ENCODE measurements at places on chromosomes 3 and 15.
A peak's percentile ranks its signal among the peaks of the same experiment; 100 is the strongest.

- no peak overlapping the region for H3K4me3 ChIP-seq
- peaks cover 7% of the 10 kb centered on the region for H3K4me1 ChIP-seq
- no peaks in the 10 kb centered on the region for H3K27me3 ChIP-seq
- no peak overlapping the region for H3K27ac ChIP-seq
Observed at GRCh38 chr3:157026091-157026490, 133.9 kb downstream of the CCNL1 start.

DNA sequence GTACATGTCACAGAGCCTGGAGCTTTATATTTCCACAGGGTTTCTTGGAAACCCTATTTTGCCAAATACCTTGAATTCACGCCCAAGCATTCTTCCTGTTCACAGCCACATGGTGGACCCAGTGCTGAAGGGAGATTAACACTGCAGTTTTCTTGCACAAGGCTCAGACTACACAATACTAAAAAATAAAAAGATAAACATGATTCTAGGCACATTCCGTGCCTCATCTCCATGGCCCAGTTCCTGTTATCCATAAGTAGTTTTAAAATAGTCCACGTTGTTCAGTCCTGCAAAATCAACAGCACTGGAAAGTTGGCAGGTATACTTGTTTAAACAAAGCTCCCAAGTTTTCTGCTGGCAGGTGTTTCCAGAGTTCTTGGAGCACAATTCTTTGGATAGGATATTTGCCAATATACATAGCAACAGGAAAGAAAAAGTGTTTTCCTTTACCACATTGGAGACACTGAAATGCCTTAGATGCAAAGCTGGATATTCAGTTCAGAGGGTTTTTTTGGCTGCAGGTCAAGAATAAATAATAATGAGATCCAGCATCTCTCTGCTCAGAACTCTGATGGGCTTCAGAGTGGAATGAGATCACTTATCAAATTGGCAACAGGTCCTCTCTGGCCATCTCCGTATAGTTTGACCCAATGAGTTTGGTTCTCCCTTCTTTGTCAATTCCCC lies 88.1 kb upstream of the TGFBR2 start:
- H3K36me3 ChIP-seq = no peaks in the 10 kb centered on the region
- H3K4me1 ChIP-seq = peaks cover 42% of the 10 kb centered on the region
- no peak for DNase-seq
- H3K27me3 ChIP-seq = no peaks in the 10 kb centered on the region

DNA sequence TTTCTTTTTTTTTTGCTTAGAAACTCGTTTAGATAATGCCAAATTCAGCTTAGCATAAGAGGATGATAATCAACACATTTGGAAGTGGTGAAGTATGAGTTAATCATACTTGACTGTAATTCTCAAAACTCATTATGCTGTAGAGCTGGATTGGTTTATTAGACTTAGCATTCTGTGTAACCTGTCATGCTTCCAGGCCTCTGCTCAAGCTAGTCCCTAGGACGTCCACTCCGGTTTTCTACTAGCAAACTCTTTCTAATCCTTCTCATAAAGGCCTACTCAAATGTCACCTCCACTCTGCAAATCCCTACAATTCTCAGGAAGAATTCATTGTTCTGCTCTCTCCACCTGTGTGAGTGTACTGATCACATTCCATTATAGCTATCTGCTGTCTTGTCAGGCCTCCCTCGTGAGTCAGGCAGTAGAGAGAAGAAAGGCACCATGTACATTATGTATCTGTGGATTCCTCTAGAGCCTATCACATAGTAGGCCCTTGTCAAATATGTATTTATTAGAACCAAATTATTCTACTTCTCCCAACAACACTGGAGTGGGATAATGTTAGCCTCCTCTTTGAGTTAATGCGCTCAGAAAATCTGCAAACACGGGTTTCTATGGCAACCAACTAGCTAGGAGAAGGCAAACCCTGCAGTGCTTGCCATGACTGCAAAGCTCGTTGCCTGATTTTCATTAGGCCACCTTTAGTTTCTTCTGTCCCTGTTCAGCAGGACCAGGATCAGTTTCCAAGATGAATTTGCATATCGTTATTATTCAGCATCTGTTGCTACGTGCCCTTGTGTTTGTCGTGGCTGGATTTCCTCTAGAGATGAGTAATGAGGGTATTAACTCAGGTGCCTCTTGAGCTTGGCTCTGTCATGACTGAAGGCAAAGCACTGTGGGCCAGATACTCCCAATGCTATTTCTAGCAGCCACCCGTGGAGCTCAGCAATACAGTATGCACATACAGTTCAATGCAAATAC lies 30.7 kb downstream of the ATP13A5 start:
- no peak overlapping the region for H3K4me3 ChIP-seq
- H3K36me3 ChIP-seq = no peaks in the 10 kb centered on the region
- no peak overlapping the region for H3K27ac ChIP-seq
- DNase-seq = no peak
- no peaks in the 10 kb centered on the region for H3K27me3 ChIP-seq
- H3K4me1 ChIP-seq = no peaks in the 10 kb centered on the region

DNA sequence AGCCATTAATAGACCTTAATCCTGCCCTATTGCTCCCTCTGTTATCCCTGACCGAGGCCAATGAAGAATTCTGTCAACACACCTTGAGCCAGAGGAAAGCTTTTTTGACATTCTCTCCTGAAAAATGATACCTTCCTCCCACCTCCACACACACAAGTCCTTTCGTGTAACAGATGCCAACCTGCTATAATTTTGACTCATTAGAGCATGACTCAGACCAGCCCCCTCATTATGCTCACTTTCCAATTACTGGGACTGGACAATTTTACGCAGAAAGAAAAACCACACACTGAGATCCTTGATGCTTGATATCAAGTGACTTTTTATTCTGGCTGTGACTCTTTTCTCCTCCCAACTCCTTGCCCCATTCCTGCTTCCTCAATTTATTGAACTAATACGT lies 50.9 kb downstream of the LSAMP start:
- H3K4me3 ChIP-seq = no peak overlapping the region
- H3K36me3 ChIP-seq = no peaks in the 10 kb centered on the region
- H3K4me1 ChIP-seq = no peaks in the 10 kb centered on the region

DNA sequence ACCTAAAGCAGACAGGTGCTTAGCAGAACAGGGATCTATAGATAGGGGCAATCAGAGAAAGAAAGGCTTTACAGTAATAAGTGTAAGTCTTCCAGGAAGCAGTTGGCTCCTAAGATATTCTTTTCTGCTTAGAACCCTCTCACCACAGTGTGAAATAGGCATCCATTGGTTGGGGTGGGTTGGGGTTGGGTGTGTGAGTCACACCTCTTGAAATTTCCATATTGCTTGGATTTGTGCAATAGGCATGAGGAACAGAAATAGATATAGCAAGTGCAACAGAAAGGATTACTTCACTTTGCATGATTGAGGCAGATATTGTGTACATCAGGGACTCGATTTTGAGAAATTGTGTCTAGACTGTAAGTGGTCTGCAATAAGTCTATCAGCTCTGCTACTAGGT lies 200.1 kb upstream of the GAP43 start:
- no peaks in the 10 kb centered on the region for H3K4me1 ChIP-seq
- H3K36me3 ChIP-seq = no peaks in the 10 kb centered on the region
- no peak overlapping the region for H3K27ac ChIP-seq
- DNase-seq = no peak
- H3K4me3 ChIP-seq = no peak overlapping the region
- H3K27me3 ChIP-seq = no peaks in the 10 kb centered on the region

GRCh38 chr3:119356646-119357045 lies 62.5 kb downstream of the ARHGAP31 start:
- no peaks in the 10 kb centered on the region for H3K27me3 ChIP-seq
- no peaks in the 10 kb centered on the region for H3K36me3 ChIP-seq
- peaks cover 14% of the 10 kb centered on the region for H3K4me1 ChIP-seq
- H3K4me3 ChIP-seq = no peak overlapping the region
- no peak for DNase-seq
- no peak overlapping the region for H3K27ac ChIP-seq

- H3K4me1 ChIP-seq = no peaks in the 10 kb centered on the region
- no peak for DNase-seq
- no peaks in the 10 kb centered on the region for H3K27me3 ChIP-seq
- H3K36me3 ChIP-seq = no peaks in the 10 kb centered on the region
- no peak overlapping the region for H3K27ac ChIP-seq
- H3K4me3 ChIP-seq = no peak overlapping the region
Observed at GRCh38 chr15:39376371-39376909, 204.4 kb upstream of the THBS1 start.

DNA sequence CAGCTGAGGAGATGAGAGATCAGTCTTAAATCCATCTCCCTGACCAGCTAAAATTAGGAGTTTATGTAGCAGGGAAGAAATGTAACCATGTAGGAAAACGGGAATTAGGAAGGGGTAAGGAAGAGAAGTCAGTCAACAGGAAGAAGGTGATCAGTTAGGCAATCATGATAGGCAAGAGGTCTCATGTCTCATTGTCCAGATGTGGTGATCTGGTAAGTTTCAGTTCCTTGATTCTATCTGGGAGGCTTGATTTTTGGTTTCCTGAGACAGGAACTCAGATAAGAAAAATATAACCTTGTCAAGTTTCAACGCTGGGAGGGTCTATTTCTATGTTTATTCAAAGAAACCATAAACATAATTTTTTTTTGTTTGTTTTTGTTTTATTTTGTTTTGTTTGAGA lies 40.3 kb upstream of the TBC1D5 start:
- H3K27me3 ChIP-seq = no peaks in the 10 kb centered on the region
- H3K4me1 ChIP-seq = no peaks in the 10 kb centered on the region
- no peak for DNase-seq
- H3K27ac ChIP-seq = no peak overlapping the region
- no peak overlapping the region for H3K4me3 ChIP-seq

DNA sequence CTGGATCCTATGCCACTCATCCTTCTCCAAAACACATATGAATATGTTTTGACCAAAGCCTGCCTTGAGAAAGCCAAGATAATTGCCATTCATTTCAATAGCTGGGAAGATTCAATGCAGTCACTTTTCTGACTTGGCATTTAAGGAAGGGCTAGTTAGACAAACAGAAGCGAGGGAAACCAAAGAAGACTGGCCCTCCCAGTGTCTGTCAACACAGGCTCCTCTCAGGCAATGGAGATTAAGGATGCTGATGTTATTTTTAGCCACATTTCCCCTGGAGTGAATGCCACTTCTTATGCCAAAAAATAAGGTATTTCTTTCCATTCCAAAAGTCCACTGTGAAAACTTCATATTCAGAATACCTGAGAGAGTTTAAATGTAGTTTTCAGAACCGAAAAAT lies 101.7 kb downstream of the P3H2 start:
- H3K4me3 ChIP-seq = no peak overlapping the region
- H3K36me3 ChIP-seq = no peaks in the 10 kb centered on the region
- H3K27ac ChIP-seq = no peak overlapping the region
- H3K4me1 ChIP-seq = peaks cover 16% of the 10 kb centered on the region
- no peaks in the 10 kb centered on the region for H3K27me3 ChIP-seq
- no peak for DNase-seq

DNA sequence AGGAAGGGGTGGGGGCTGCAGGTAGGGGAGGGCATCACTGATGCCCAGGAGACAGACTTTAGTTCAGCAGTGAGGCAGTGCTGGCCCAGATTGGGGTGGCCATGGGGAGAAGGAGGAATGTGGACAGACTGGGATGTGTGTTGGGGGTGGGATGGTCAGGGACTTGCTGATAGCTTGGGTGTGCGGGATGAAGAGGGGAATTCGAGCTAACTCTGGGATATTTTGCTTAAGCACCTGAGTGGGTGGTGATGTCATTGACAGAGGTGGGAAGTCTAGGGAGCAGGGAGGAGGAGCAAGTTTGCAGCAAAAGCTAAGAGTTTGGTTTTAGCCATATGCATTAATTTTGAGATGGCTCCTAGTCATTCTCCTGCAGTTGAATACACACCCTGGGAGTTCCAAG lies 207.5 kb downstream of the RPLP1 start:
- H3K27me3 ChIP-seq = peaks cover 14% of the 10 kb centered on the region
- peaks cover 14% of the 10 kb centered on the region for H3K4me1 ChIP-seq
- H3K27ac ChIP-seq = no peak overlapping the region
- no peak overlapping the region for H3K4me3 ChIP-seq
- no peaks in the 10 kb centered on the region for H3K36me3 ChIP-seq

DNA sequence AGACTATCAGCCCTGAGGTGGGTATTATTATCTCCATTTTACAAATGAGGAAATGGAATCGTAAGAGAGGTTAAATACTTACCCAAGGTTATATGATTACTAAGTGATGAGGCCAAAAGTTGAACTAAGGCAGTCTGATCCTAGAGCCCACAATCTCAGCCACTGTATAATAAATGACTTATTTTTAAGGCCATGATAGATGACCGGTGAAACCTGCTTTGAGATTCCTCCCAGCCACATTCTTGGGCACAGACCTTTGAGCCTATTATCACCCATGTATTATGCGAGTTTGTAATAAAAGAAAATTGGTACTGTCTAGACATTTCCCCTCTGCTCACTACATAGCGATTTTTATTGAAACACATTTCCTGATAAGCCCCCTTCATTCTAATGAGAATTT lies 37.4 kb downstream of the POLQ start:
- H3K36me3 ChIP-seq = no peaks in the 10 kb centered on the region
- H3K4me3 ChIP-seq = no peak overlapping the region
- no peak for DNase-seq
- no peaks in the 10 kb centered on the region for H3K4me1 ChIP-seq
- H3K27ac ChIP-seq = no peak overlapping the region

- no peaks in the 10 kb centered on the region for H3K27me3 ChIP-seq
- H3K4me3 ChIP-seq = no peak overlapping the region
- H3K4me1 ChIP-seq = peaks cover 45% of the 10 kb centered on the region
Observed at GRCh38 chr3:197508051-197508451, 47.7 kb downstream of the BDH1 start.

GRCh38 chr3:40476478-40477470 lies at the start of gene ZNF619:
Gene ZNF619 (plus strand): TSS chr3:40477122. CDS start chr3:40477980, 858 bp downstream.
- no peaks in the 10 kb centered on the region for H3K27me3 ChIP-seq
- H3K27ac ChIP-seq = peak within 1 kb of the TSS; percentile 50
- H3K36me3 ChIP-seq = peaks cover 17% of the 10 kb centered on the region
- peaks cover 13% of the 10 kb centered on the region for H3K4me1 ChIP-seq
- DNase-seq = peak; percentile 76

- H3K27ac ChIP-seq = no peak overlapping the region
- H3K36me3 ChIP-seq = no peaks in the 10 kb centered on the region
- no peak for DNase-seq
- H3K27me3 ChIP-seq = no peaks in the 10 kb centered on the region
- H3K4me3 ChIP-seq = no peak overlapping the region
- no peaks in the 10 kb centered on the region for H3K4me1 ChIP-seq
Observed at GRCh38 chr15:50241684-50242450, 23.7 kb downstream of the HDC start.

DNA sequence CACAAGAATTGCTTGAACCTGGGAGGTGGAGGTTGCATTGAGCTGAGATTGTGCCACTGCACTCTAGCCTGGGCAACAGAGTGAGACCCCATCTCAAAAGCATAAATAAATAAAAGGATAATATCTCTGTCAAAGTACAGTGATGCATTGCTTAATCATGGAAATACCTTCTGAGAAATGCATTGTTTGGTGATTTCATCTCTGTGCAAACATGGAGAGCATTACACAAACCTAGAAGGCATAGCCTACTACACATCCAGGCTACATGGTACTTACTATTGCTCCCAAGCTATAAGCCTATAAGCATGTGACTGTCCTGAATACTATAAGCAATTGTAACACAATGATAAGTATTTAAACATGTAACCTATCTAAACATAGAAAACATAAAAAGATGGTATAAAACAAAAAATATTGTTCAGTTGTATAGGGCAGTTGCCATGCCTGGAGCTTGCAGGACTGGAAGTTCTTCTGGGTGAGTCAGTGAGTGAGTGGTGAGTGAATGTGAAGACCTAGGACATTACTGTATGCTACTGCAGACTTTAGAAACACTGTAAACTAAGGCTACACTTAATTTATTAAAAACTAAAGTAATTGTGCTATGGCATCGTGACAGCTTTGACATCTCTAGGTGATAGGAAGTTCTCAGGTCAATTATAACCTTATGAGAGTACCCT lies 93.6 kb upstream of the SNRPN start:
- H3K36me3 ChIP-seq = no peaks in the 10 kb centered on the region
- no peak for DNase-seq
- no peaks in the 10 kb centered on the region for H3K4me1 ChIP-seq
- H3K4me3 ChIP-seq = no peak overlapping the region
